ENCODE measurements at places on chromosomes 7 and 10.

- no peak for DNase-seq
Observed at GRCh38 chr7:109834851-109835250, 1256.1 kb upstream of the LRRN3 start.

GRCh38 chr7:97499204-97499603, 232.7 kb upstream of the TAC1 start:
- no peak for DNase-seq

DNA sequence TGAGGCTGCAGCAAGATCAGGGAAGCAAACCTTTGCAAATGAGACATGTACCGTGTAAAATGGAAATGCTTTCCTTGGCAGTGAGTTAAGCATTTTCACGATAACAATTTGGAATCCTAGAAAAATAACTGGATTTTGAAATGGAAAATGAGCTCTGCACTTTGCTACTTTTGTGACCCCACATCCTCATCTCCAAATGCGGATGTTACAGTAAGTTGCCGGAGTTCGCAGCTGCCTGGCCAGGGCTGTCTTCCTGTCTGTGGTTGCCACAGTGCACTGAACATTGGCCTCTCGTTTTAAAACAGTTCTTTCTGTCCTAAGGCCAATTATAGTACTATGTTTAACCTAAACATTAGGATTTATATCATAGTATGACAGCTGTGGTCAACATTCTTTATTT, 136.2 kb upstream of the FZD8 start:
- no peak for DNase-seq

- DNase-seq = no peak
Observed at GRCh38 chr7:2399848-2400587, 3.4 kb upstream of the CHST12 start.

GRCh38 chr7:48933549-48934085, 9.3 kb downstream of the CDC14C start:
- DNase-seq = no peak

DNA sequence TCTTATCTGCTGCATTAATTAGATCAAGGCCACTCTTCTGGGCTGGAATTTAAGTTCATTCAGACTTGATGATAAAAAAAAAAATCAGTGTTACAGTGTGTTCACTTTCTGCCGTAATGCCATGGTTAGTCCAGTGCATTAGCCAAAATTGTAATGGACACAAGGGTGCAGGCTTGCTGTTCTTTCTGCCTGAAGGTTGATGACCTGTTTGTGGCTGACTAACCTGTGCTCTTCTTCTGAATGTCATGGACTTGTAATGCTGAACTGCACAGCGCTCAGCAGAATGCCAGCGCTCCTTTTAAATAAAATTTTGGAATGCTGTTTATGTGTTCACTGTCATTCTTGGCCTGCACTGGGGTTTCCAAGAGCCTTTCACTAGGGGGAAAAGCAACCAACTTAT, 323.2 kb downstream of the ZNF248 start:
- DNase-seq = no peak

DNA sequence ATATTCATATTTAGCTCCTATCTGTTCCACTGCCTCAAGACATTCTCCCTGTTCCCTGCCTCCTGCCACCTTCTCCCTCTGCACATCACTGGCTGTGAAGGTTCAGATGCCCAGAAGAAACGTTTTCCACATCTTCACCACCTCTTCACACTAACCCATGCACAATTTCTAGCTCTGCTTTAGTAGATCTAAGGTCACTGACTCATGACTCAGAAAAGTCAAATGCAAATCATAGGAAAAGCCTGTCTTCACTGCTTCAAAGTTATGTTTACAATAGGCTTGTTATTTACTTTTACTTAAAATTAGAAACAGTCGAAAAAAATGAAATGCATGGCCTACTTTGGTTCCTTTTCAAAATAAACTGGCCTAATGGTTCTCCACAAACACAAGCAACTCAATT, 2.5 kb downstream of the SCRN1 start:
- DNase-seq = no peak

DNA sequence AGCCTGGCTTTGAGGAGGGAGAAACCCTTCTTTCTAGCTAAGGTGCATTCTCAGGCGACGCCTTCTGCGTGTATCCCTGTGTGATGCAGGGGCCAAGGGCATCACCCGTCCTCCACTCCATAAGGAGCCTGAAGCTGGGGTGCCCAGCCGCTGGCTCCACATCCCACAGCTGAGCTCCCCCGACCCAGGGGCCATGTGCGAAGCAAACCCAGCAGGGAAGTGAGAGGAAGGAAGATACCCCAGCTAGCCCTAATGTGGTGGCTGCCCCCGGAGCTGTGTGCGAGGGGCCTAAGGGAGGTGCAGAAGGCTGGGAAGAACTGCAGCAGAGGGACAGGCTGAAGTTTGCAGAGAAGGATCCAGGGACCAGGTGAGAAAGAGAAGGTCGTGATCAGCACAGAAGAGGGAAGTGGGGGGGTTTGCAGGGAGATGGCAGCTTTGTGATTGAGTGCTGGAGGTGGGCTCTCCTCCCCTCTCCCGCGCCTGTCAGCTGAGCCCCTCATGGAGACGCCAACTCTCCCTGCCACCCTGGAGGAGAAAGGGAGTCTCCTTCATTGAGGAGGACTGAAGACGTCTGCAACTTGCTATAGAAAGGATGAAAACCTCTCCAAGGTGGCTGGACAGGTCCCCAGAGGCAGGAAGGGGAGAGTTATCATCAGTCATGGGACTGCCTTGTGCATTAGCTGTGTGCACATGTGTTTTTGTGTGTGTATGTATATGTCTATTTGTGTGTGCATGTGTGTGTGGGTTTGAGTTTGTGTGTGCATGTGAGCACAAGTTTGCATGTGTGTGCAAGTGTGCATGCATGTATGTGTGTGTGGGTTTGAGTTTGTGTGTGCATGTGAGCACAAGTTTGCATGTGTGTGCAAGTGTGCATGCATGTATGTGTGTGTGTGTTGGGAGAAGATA, 3.5 kb upstream of the CALML5 start:
- no peak for DNase-seq

DNA sequence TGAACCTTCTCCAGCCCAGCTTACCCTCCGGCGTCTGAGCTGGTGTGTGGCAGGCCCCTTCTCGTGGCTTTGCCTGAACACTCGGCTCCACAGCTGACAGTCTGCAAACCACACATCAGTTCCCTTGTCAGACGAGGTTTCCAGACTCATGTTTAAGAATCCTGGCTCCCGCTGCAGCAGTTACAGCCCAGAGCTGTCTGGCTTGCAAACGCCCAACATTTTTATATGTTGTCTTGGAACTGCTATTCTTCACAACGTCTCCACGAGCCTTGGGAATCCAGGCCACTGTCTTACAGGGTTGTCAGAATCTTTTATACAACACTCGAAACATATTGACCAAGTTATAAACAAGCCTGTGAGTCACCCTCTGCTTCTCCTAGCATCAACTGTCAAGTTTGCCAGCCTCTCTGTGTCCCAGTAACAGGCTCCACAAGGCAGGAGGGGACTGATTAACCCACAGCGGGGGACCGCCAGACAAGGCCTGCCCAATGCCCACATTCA, 68.1 kb downstream of the TNS3 start:
- no peak for DNase-seq

Measured in stimulated activated CD8-positive, alpha-beta memory T cell treated with anti-CD3 and anti-CD28 coated beads, Interleukin-4, amount 100 ng/mL, for 1 hour (primary cell).